ENCODE measurements at places on chromosomes 11 and 22. TPM values are rescaled to one million over a fixed set of nuclear protein-coding genes. Genes with fewer than 3 reads are reported as not detected.
A peak's percentile ranks its signal among the peaks of the same experiment; 100 is the strongest.

The KMT2A gene
- 21.1 TPM for total RNA-seq

The OR8G5 gene
- total RNA-seq: not detected

The INS gene
- not detected for total RNA-seq

The NEAT1 gene
- total RNA-seq: 30.1 TPM

The OR8D1 gene
- not detected for total RNA-seq

- no peaks in the 10 kb centered on the region for H3K36me3 ChIP-seq
- no peak for DNase-seq
- no peaks in the 10 kb centered on the region for H3K27me3 ChIP-seq
- no peak overlapping the region for H3K4me3 ChIP-seq
- peaks cover 11% of the 10 kb centered on the region for H3K4me1 ChIP-seq
These were observed 593.7 kb downstream of the METTL15 start for GRCh38 chr11:28701760-28702449.

- H3K36me3 ChIP-seq: no peaks in the 10 kb centered on the region
- peaks cover 38% of the 10 kb centered on the region for H3K27me3 ChIP-seq
- DNase-seq: no peak
These were observed 547 bp downstream of the PARVG start for GRCh38 chr22:44181033-44181911.

DNA sequence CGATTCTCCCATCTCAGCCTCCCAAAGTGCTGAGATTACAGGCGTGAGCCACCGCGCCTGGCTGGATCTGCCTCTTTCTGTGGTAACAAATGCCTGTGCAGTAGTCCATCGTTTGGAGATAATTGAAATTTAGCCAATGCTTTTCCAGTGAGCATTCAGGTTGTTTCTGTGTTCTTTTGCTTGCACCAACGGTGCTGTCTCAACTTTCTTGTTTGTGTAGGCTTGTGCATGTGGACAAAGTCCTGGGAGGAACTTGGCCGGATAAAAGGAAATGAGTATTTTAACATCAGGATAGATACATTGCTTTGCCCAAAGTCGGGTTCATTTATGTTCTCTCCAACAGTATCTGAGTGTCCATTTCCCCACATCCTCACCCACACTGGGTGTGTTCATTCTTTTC lies 85.7 kb downstream of the KIAA1671 start:
- no peak for DNase-seq
- no peaks in the 10 kb centered on the region for H3K4me1 ChIP-seq
- no peaks in the 10 kb centered on the region for H3K27me3 ChIP-seq
- H3K4me3 ChIP-seq: no peak overlapping the region
- H3K36me3 ChIP-seq: no peaks in the 10 kb centered on the region
- H3K27ac ChIP-seq: no peak overlapping the region

DNA sequence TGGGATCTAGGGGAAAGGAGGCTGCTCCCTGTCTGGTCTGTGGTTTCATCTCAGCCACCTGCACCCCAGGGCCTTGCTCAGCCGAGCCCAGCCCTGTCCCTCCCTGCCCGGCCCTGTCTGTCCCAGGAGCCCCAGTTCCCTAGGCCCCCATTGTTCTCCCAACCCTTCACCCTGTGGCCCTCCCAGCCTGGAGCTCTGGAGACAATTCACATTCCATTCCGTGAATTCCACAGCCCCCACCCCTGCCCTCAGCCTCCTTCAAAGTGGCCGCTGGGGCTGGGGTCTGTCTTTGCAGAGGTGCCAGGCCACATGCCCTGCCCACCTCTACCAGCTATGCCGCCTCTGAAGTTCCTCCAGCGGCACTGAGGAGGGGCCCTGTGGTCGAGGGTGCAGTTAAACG lies 77.9 kb upstream of the WNT11 start:
- peaks cover 83% of the 10 kb centered on the region for H3K27me3 ChIP-seq
- DNase-seq: no peak

GRCh38 chr22:29679316-29679715 lies 40.5 kb upstream of the CABP7 start:
- H3K36me3 ChIP-seq: peaks cover 70% of the 10 kb centered on the region
- H3K27ac ChIP-seq: no peak overlapping the region
- DNase-seq: peak; percentile 19
- H3K4me3 ChIP-seq: no peak overlapping the region
- no peaks in the 10 kb centered on the region for H3K27me3 ChIP-seq

- H3K27me3 ChIP-seq: peaks cover 15% of the 10 kb centered on the region
- H3K36me3 ChIP-seq: peaks cover 17% of the 10 kb centered on the region
- DNase-seq: peak; percentile 17
- H3K27ac ChIP-seq: no peak overlapping the region
- no peak overlapping the region for H3K4me3 ChIP-seq
- H3K4me1 ChIP-seq: no peaks in the 10 kb centered on the region
These were observed 14.0 kb upstream of the ACR start for GRCh38 chr22:50723991-50724390.

GRCh38 chr11:78696177-78696576 lies 121.5 kb upstream of the NARS2 start:
- peaks cover 2% of the 10 kb centered on the region for H3K4me1 ChIP-seq
- no peak for DNase-seq
- no peak overlapping the region for H3K27ac ChIP-seq
- no peaks in the 10 kb centered on the region for H3K27me3 ChIP-seq

- H3K4me3 ChIP-seq: no peak overlapping the region
- H3K27me3 ChIP-seq: peaks cover 11% of the 10 kb centered on the region
- no peaks in the 10 kb centered on the region for H3K4me1 ChIP-seq
- no peak for DNase-seq
These were observed 5.3 kb downstream of the TNNT3 start for GRCh38 chr11:1924646-1925372.

DNA sequence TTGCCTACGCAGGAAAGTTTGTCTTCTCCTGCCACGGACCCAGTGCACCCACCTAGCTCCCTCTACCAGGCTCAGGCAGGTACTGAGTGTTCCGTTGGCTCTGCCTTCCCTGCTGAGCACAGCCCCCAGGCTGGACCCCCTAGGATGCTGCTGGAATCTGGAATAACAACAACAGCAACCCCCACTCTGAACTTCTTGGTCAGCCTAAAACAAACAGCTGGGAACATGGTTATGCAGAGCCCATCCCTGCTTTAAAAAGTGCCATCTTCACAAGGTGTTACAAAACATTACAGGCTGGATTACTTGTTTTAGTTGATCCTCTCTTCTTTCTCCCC lies 1.8 kb downstream of the OPCML start:
- no peak overlapping the region for H3K27ac ChIP-seq
- no peak overlapping the region for H3K4me3 ChIP-seq
- no peaks in the 10 kb centered on the region for H3K36me3 ChIP-seq
- H3K27me3 ChIP-seq: no peaks in the 10 kb centered on the region
- DNase-seq: no peak
- no peaks in the 10 kb centered on the region for H3K4me1 ChIP-seq

- no peak for DNase-seq
- H3K4me1 ChIP-seq: peaks cover 36% of the 10 kb centered on the region
- peaks cover 5% of the 10 kb centered on the region for H3K36me3 ChIP-seq
- peak overlapping the region; percentile 94 for H3K27ac ChIP-seq
These were observed 15.6 kb downstream of the LRRC32 start for GRCh38 chr11:76654980-76655379.

DNA sequence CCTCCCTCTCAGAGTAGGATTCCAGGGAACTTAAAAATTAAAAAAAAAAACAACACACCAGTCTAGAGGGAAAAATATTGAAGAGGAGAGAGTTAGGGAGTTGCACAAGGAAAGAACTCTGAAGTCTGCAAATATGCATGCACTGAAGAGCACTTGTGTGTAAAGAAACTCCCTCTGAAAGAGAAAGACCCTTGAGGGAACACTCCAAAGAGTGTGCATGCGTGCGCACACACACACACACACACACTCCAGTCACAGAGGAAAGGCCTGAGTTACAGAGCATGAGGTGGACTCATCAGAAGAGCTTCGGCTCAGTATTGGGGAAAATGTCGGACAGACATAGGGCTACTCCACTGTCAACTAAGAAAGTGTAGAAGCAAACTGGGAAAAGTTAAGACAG lies 30.1 kb downstream of the GGTLC2 start:
- H3K4me1 ChIP-seq: no peaks in the 10 kb centered on the region
- no peak overlapping the region for H3K27ac ChIP-seq
- H3K36me3 ChIP-seq: no peaks in the 10 kb centered on the region
- peaks cover 21% of the 10 kb centered on the region for H3K27me3 ChIP-seq

- DNase-seq: no peak
- H3K27ac ChIP-seq: no peak overlapping the region
- H3K27me3 ChIP-seq: peaks cover 5% of the 10 kb centered on the region
These were observed 7.9 kb downstream of the NLRP14 start for GRCh38 chr11:7028141-7028540.

GRCh38 chr11:114272311-114272710 lies 23.9 kb upstream of the NNMT start:
- no peaks in the 10 kb centered on the region for H3K4me1 ChIP-seq
- no peak overlapping the region for H3K4me3 ChIP-seq
- DNase-seq: no peak
- no peak overlapping the region for H3K27ac ChIP-seq

Measured in IMR-90 (cell line).